ENCODE measurements at places on chromosomes 11 and 22.
A peak's percentile ranks its signal among the peaks of the same experiment; 100 is the strongest.

DNA sequence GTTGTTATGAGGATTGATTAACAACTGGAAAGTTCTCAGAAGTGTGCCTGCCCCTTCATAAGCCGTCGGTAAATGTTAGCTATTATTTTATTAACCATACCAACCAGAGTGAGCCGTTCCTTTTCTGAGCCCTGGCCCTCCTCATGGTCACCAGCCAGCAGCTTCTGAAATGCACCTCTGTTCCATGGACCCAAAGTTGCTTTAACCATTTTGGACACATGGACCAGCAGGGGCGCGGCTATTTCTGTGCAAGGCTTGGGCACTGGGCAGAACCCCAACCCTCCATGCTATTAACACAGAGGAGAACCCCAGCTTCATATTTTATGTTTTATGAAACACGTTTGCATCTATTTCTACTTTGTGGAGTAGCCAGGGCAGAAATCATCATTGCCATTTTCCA lies 18.6 kb upstream of the SCGB1A1 start:
- no peak for DNase-seq

DNA sequence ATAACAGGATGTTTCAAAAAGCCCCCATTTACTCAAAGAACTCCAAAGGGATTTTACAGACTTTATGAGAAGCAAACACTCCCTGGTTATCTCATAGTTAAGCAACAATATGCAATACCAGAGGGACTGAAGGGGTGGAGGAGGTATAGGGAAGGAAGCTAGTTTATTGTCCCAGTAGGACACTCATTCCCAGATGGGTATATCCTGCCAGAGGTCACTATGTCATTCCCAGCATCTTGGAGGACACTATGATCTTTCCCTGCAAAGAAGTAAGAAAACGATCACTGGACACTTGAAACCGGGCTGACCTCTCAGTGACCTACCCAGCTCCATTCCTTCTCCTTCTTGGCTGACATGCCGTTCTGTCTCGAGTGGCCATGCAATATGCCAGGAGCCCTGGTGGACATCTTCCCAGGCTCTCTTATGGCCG lies 114.5 kb downstream of the NAT10 start:
- DNase-seq: no peak

DNA sequence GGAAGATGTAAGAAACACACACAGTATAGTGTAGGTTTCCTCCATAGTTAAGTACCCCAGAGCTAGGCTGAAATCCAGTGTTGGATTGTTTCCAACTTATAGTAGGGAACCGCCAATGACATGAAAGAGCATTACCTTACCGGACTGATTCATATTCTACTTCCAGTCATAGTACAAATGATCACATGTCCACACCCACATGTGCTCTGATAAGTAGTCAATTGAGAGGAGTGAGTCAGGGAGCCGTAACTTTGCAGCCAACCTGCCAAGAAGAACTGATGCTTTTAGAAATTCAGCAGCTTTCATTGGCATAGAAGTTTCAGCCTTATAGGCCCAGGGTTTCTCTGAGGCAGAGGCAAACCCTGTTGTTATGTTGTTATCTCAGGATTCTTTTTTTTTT lies 240.6 kb downstream of the ETS1 start:
- no peak for DNase-seq

DNA sequence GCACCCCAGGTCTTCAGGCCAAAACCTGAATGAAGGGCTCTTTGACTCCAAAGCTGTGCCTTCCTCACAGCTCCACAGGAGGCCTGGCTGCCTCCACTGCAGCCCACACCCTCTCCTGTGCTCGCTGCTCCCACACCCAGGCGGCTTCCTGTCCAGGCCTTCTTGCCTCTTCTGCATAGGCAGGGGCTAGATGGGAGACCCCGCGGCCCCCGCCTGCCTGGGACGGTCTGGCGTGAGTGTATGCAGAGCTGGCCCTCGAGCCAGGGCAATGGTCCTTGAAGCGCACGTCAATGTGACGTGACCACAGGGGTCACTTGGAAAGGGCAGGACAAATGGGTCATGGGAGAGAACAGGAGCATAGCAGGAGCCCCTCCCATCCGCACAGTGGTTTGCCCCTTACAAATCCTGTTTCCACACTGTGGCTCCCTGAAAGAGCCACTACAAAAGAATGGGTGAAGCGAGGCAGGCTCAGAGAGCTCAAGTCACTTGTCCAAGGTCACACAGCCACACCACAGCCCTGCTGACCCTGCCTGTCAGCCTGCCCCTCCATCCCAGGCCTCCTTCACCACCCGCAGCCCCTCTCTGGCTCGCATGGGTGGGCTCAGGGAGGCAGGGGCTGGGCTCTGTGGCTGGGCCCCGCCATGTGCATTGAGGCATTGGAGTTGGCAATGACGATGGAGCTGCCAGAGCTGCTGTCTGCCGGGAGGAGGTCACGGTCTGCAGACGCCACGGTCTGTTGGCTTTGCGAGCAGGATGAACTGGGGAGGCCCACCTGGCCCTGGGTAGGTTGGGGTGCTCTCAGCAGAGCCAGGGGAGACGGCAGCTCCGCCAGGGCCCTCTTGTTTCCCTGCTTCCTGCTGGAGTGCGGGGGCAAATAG lies 71.2 kb upstream of the WNT11 start:
- DNase-seq: no peak

- no peak for DNase-seq
These were observed 8.6 kb upstream of the UPB1 start for GRCh38 chr22:24486501-24486921.

DNA sequence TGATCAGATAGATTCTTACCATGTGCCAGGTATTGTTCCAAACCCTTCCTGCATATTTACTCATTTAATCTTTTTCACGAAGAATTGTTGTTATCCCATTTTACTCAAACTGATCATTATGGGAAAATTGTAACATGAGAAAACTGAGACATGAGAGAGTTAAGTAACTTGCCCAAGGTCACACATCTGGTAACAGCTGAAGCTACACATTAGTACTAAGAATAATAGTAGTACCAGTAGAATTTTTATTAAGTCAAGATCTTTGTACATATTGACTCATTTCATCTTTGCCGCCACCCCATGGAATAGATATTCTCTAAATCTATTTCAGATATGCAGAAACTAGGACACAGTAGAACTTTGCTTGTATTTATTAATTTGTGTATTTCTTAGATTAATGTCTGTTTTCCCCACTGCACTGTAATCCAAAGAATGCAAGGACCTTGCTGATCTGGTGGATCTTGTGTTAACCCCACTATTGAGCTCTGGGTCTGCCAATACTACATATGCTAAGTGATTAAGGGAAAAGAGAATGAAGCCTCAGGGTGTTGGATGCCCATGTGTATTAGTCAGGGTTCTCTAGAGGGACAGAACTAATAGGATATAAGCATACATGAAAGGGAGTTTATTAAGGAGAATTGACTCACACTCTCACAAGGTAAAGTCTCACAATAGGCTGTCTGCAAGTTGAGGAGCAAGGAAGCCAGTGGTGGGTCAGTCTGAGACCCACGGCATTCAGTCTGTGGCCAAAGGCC lies 72.8 kb downstream of the PARVA start:
- no peak for DNase-seq

DNA sequence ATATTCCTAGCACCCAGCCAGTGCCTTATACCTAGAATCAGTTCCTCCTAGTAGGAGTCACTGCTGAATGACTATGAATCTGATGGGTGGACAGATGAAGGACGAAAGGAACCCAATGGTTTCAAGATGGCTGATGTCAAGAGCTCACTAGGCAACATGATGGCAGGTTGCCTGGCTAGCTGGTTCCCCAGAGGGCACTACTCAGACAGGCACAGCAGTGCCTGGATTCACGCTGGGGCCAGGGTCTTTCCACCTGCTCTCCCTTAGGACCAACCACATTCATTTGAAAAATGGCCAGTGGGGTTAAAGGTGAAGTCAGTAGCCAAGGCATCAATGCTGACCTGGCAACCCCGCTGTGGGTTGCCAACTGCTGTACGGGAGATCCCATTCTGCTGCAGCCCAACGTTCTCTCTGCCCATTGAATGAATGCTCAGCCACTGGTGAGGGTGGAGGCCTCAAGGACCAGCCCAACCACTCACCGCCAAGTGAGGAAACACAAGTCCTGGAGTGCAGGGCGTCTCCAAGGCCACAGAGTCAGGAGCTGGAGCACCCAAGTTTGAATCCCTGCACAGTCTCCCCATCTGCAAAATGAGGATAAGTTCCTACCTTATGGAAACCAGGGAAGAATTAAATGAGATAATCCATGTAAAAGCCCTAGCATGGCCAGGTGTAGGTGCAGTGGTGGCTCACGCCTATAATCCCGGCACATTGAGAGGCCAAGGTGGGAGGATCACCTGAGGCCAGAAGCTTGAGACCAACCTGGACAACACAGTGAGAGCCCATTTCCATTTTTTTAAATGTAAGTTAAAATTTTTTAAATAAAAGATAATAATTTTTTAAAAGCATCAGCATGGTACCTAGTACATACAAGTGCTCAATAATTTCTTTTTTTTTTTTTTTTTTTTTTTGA lies 12.4 kb downstream of the MYH9 start:
- no peak for DNase-seq

DNA sequence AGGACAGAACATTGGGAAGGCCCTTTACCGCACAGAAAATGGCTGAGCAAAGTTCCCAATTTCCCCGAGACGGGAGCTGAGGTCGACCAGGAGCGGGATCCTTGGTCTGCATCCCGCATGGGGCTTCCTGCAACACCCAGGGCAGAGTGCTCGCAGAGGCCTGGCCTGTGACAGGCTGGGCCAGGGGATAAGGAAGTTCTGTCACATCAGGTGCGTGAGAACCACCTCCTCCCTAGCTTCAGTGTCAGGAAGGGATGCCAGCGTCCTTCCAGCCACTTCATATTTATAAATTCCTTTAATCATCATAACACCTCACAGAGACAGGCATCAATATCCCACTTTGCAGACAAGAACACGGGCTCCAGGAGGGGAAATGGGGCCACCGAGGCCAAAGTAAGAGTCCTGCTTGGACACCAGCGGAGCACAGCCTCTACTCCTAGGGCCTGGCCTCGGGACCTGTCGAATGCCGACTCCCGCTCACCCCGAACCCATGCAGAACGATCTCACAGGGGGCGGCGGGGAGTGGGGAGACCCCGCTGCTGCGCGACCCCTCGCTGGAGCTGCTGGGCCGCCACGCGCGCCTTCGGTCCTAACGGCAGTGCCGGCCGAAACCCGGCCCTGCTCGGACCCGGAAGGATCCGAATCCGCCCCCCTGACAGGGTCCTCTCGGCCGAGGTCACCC lies 532 bp downstream of the BET1L start:
- DNase-seq: no peak

GRCh38 chr11:21582791-21583190 lies 610.1 kb upstream of the ANO5 start:
- no peak for DNase-seq

DNA sequence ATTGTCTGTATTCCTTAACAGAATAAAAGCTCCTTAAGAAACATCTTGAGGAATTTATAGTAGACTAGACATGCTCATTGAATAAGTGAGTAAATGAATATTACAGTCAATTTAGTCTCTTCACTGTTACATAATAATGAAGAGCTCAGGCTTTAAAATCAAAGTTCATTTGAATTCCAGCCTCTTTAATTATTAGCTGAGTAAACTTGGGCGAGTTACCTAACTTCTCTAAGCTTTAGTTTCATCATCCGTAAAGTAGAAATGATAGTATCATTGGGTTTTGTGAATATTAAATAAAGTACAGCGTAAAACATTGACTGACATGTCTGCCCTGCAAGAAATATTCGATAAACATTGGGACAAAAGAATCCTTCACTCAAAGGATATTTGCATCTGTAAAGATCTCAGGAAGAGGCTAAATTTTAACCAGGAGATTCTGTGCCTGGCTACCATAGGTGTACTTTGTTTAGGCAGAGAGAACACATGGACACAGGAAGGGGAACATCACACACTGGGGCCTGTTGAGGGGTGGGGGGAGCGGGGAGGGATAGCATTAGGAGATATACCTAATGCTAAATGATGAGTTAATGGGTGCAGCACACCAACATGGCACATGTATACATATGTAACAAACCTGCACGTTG lies 15.2 kb upstream of the BBOX1 start:
- DNase-seq: no peak

DNA sequence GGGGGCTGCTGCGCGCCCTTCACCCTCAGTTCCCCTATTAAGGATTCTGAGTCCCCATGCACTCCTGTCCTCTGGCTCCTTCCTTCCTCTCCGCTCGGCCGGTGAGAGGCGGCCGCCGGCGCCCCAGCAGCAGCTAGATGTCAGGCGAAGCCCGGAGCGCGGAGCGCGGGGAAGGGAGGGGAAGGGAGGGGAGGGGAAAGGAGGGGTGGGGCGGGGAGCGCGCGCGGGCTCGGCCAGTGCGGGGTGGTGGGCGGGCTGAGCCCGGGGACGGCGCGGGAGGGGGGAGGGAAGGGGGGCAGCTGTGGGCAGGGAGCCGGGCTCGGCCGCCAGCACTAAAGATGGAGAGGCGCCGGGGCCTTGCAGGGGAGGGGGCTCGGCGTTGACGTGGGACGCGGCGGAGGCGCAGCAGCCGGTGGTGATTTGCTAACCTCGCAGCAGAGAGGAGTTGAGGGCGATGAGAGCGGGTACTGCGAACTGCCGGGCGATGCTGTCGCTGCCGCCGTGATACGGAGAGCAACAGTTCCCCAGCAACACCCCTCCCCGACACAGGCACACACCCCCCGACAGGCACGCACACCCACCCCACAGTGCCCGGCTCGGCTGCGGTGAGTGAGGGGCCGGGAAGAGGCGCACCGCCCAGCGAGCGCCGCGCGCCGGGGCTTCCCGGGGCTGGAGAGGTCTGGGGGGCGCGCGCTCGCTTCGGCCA lies at the start of gene ZBTB16:
TSS of gene ZBTB16 (plus strand) at position 434 of the 706 bp plus-strand sequence. CDS start 3,590 bp downstream, outside the sequence.
- DNase-seq: peak; percentile 66

All from T-helper 17 cell (primary cell).